ENCODE measurements at places on chromosomes 1 and 21. TPM values are rescaled to one million over a fixed set of nuclear protein-coding genes. Genes with fewer than 3 reads are reported as not detected.

DNA sequence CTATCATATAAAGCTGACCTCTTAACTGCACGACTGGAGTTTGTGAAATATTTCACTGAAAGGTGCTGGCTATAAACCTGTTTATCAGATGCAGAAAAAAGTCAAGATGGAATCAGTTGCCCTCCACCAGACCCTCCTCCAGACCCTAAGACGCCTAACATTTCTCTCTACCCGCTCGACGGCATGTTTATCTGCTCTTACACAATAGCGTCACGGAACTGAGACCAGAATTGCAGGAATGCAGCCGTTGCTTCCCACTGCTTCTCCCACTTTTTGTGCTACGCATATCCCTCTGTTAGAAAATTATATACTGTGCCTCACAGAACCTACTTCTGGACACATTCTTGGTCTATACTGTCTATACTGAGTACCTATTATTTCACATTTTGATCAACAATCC lies 28.2 kb upstream of the FAM131C start:
- H3K27me3 ChIP-seq: no peaks in the 10 kb centered on the region
- H3K27ac ChIP-seq: no peak overlapping the region
- no peaks in the 10 kb centered on the region for H3K36me3 ChIP-seq

DNA sequence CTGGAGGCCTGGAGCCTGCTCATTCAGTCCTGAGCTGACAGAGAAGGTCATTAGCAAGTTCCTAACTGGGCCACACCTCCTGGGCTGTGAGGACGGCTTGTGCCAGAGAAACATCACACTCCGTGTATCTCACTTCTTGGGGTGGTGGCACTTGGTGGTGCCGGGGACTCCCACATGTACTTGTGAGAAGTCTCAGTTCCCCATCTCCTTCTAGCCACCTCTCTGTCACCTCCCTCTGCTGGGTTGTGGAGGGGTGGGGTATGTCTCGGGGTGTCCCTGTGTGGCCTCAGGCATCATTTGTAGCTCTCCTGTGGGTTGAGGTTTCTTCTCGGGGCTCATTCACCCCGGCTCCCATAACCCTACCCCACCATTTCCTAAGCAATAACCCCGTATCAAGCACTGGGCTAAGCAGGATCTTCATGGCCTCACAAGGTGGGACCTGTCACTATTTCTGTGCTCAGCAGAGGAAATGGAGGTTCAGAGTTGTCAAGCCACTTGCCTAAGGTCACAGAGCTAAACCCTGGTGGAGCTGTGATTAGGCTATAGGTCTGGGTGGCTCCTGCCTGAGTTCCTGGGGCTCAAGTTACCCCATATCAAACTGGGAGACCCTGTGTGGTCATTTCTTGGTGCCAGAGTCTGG lies 62.5 kb downstream of the UBIAD1 start:
- DNase-seq: no peak
- H3K27me3 ChIP-seq: no peaks in the 10 kb centered on the region
- no peaks in the 10 kb centered on the region for H3K36me3 ChIP-seq
- no peaks in the 10 kb centered on the region for H3K4me1 ChIP-seq
- no peak overlapping the region for H3K27ac ChIP-seq

GRCh38 chr21:34969423-34970166 lies 79.5 kb downstream of the RUNX1 start:
- no peaks in the 10 kb centered on the region for H3K4me1 ChIP-seq
- H3K36me3 ChIP-seq: no peaks in the 10 kb centered on the region
- no peak for DNase-seq
- no peak overlapping the region for H3K27ac ChIP-seq
- no peak overlapping the region for H3K4me3 ChIP-seq

DNA sequence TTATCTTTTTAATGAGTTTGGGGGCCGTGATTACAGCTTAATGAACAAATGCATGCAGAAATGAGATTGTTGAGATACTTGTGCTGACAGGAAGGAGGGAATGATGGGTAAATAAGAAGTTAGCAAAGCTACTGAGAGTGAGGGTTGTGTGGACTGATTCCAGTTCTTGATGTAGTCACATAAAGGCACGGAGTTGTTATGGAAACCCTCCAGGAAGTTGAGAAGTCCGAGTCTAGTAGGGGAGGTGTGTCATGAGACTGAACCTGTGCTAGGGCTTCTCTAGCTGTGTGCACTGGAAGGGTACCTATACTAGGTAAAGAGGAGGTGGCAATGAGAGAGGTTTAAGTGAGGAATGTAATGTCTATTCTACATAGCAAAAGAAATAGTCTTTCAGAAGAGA lies 475.7 kb downstream of the USP25 start:
- no peaks in the 10 kb centered on the region for H3K27me3 ChIP-seq
- no peak overlapping the region for H3K27ac ChIP-seq
- H3K36me3 ChIP-seq: no peaks in the 10 kb centered on the region
- no peak overlapping the region for H3K4me3 ChIP-seq
- H3K4me1 ChIP-seq: no peaks in the 10 kb centered on the region
- DNase-seq: no peak

GRCh38 chr1:205271745-205272144 lies 44.0 kb downstream of the TMCC2 start:
- no peak for DNase-seq
- H3K4me3 ChIP-seq: no peak overlapping the region
- no peaks in the 10 kb centered on the region for H3K27me3 ChIP-seq

Gene SPATA46
- not detected for total RNA-seq

Gene MROH7
- total RNA-seq: not detected

Gene LEMD1
- not detected for total RNA-seq

Gene SPRR2A
- not detected for total RNA-seq

Measured in Panc1 (cell line).